ENCODE measurements at places on chromosomes 1 and 21.

DNA sequence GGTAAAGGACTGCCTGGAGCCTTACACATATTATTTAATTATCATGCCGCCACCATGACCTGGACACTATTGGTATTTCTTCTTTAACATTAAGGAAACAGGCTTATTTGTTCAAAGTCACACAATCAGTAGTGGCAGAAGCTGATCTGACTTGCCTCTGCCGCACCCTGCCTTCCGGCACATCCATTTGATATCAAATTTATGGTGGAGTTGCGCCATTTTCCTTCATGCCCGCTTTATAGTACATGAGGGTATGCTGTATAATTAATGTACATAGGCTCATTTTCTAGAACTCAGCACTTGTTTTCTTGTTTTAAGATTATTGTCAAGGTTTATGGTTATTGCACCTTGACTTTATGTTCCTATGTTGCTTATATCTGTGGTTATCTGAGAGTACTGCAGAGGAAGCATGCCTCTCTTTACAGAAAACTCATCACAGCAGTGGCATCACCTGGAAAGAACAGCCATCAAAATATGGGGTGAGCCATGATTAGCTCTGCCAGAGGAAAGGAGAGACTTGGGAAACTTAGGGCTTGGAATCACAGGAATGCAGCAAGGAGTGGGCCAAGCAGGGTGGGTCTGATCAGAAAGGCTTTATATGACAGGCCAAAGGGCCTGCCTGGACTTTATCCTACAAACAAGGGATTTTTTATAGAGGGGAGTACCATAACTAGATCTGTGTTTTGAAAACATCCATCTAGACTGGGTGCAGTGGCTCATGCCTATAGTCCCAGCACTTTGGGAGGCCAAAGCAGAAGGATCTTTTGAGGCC lies 72.2 kb upstream of the GJB5 start:
- DNase-seq = no peak

GRCh38 chr1:201324306-201324705 lies 41.0 kb downstream of the PKP1 start:
- no peak for DNase-seq

DNA sequence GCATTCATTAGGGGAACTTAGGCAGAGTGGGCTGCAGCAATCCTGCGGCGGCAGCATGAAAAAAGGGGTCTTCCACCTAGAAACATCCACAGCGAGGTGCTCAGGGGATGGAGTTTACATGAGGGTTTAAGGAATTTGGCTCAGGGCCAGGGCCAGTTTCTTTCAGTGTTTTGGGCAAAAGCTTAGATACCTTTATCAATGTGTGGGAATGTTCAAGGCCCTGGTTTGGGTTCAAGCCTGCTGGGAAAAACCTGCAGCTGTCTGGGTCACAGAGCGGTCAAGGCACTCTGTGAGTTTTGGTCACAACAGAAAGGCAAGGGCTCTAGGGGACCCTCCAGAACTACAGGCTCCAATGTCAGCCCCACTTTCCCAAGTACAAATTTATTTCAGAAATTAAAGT lies 230.3 kb downstream of the DISC1 start:
- no peak for DNase-seq

- DNase-seq = no peak
These were observed 81.3 kb downstream of the UROD start for GRCh38 chr1:45093334-45093733.

DNA sequence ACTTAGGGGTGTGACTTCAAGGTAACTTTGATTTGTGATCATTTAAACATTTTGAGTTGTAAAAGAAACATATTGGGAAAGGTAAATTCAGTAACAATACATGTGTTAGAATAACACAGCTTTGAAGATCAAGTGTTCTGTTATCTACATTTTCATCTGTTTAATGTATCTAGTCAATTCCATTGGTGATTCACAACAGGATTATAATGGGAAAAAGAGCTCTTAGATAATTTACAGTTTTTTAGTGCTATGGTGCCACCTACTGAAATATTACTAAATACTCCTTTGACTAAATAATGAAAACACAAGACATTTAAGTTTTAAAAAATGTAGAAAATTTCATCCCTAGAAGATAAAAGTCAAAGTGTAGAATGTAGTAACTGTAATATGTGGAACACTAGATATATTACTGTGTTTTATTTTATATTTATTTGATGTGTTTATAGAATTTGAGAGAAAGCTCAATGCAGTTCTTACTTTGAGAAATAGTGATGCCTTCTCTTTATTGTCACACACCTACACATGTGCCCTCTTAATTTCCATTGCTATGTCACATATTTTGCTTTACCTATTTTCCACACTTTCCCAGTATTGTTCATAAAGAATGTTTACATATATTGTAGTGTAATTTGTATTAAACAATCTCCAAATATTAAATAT lies 47.4 kb downstream of the PTPRC start:
- no peak for DNase-seq

DNA sequence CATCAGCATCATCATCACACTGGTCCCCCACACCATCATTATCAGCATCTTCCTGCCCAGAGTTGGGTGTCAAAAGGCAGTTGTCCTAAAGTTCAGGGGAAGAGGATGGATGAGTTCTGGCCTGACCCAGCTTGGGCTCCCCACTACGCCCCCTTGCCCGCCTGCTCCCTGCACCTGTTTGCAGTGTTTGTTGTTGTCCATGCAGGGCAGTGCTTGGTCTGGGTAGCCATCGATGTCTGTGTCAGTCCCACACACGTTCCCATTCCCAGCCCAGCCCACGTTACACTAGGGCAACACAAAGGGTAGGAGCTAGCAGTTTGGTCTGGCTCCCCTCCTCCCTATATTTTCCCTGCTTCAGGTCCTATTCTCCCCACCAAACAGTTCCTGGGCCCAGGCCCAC lies 6.8 kb downstream of the THBS3 start:
- no peak for DNase-seq

GRCh38 chr1:121522061-121522759 lies 337.4 kb downstream of the SRGAP2C start:
- DNase-seq = no peak

DNA sequence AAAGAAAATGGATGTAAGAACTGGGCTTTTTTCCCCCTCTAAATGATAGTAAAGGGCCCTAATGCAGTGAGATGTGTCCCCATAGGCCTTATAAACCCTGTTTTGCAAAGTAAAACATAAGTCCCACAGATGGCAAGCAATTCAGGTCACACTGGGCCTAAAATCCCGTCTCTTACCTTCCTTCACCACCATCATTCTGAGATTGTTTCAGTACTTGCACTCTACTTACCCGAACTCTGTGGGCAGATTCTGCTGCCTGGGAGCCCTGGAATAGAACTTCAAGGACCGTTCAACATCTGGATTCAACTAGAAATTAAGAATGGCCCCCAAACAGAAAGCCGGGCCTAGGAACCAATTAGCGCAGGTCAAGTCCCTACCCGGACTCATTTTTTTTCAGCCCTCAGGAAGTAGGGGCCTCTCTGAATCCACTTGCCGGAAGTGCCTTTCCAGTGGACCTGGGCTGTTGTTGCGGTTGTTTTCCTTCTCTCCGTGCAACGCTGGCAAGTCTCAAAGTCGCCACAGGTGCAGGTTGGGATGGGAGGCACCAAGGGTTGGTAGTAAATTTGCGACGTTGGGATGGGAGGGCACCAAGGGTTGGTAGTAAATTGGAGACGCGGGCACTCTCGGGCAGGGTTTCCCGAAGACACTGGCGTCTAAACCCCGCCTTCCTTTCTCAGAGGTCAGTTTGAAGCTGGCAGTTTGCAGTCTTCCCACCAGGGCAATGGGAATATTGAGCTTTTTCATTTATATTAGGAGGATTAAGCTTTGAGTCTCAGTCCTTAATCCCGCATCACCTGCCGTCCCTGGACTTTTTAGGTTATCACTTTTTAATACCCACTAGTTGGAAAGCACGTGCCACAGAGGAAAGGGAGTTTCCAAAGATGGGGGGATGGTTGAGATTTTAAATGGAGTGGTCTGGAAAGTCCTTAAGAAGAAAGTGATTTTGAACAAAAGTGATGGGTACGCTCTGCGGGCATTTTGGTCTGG lies at the start of gene TMEM69:
TSS of gene TMEM69 (plus strand) at position 428 of the 987 bp plus-strand sequence. CDS start 2,888 bp downstream, outside the sequence.
- peak; percentile 82 for DNase-seq

- DNase-seq = no peak
These were observed 67.5 kb downstream of the NIBAN1 start for GRCh38 chr1:184906761-184907160.

GRCh38 chr1:222521299-222522104 lies 26.4 kb downstream of the HHIPL2 start:
- no peak for DNase-seq

GRCh38 chr21:33897098-33897497 lies 18.5 kb downstream of the ATP5PO start:
- DNase-seq = no peak

GRCh38 chr1:83500531-83500930 lies 498.4 kb downstream of the TTLL7 start:
- DNase-seq = no peak

GRCh38 chr1:223556414-223557129 lies 108.9 kb downstream of the CAPN8 start:
- no peak for DNase-seq

DNA sequence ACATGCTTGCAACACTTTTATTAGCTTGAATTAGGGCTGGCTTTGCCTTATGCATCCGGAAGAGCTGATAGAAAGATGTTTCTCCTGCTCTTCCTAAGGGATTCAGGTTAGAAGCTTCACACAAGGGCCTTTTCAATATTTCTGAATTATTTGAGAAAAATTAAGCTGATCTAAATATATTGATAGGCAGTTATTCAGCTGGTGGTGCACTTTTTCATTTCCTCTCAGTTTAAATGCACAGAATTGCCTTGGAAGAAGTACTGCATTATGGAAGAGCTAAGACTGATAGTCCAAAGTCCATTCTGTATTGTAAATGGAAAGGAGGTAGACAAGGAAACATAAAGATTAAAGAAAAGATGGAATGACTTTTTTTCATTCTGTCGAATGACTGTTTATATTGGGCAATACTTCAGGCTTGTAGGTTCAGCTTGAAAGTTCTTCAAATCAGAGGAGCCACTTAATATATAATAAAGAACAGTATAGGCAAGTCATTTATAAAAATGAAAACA lies 398.4 kb upstream of the B3GALT2 start:
- no peak for DNase-seq

- no peak for DNase-seq
These were observed 73.4 kb downstream of the RABGAP1L start for GRCh38 chr1:174232761-174233160.

DNA sequence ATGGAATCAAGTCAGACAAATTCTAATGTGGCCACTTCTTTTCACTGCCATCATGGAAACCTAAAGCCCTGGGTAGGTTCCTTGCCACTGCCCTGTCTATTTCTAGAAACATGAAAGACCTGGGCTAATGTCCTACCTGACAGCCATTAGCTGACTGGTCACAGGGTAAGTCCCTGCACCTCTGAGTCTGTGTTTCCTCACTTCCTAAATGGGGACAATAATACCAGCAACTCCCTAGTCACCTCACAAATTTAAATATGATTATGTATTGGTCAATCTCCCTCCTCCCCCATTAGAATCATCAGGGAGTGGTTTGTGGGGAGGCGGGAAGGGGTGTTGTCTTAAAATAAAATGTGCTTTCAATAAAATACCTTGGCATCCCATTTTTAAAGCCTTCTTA lies 2.2 kb downstream of the CREG1 start:
- no peak for DNase-seq

DNA sequence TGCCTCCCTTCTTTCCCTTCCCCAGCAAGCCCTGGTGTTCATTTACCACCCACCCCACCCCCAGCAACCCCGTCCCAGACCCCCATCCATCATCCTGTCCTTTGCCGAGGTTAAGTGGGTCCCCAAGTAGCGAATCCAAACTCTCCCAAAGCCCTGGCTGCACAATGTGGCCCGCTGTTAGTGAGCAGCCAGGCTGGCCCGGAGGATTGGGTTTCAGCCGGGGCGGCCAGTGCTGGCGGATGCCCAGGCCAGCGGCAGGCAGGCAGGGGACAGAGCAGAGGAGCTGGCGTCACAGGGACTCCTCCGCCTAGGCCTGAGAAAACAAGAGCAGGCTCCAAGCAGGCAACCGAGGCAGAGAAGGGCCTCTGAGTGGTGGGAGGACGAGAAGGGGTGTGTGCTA lies 61.4 kb downstream of the EPHB2 start:
- DNase-seq = peak; percentile 56

DNA sequence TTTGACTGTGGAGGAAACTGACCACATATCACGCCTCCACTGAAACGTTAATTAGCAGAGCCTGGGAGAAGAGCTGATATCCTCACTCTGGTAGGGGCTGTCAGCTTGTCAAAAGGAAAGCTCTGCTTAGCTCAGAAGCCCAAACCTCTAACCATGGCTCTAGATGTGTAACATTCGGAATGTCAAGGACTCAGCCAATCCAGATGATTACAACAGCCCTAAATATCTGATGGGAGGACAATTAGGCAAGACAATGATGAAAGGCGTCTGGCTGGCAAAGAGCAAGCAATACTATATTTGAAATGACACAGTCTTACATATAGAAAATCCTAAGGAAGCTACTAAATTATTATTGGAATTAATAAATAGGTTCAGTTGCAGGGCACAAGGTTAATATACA lies 45.7 kb upstream of the COX20 start:
- no peak for DNase-seq

- no peak for DNase-seq
These were observed 2.6 kb downstream of the NCMAP start for GRCh38 chr1:24558455-24558854.

DNA sequence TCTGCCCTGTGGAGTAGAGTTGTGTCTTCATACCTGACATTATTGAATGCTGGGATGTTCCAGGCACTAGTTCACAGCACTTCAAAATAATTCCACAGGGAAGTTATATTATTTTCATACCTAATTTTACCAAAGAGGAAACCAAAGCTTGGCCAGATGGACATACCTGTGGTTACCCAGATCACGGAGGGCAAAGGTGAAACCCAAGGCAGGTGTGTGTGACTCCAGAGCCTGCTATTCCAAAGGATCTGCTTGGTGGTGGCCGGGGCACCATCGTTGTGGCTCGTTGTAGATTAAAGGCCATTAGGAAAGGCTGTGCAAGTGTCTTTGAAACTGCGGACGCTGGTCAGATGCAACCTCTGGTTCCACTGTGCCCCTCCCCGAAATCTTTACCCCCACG lies 108.6 kb downstream of the ZBTB18 start:
- DNase-seq = no peak

GRCh38 chr1:171457412-171457811 lies 27.9 kb upstream of the PRRC2C start:
- peak; percentile 21 for DNase-seq

GRCh38 chr1:201742476-201742875 lies 86.5 kb upstream of the IPO9 start:
- no peak for DNase-seq

- DNase-seq = no peak
These were observed 355.9 kb upstream of the ADGRL4 start for GRCh38 chr1:79362470-79362869.

DNA sequence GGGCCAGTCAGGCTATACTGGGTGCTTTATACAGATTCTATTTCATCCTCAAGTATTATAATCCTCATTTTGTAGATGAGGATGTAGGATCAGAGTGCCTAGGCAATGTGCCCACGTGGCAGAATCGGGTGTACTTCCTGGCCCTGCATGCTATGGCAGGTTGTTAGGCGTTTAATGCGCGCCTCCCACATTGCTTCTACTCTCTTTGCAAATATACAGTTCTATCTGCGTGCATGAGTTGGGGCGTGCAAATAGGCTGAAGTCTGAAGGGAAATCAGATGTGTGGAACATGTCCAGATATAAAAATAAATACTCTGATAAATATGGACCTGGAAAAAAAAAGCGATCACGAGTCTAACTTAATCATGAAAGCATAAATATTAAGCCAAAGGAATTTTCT lies 194.7 kb upstream of the FMN2 start:
- no peak for DNase-seq

Measured in hippocampal formation (tissue), 2 donors.